ENCODE measurements at places on chromosomes 7 and 10. TPM values are rescaled to one million over a fixed set of nuclear protein-coding genes. Genes with fewer than 3 reads are reported as not detected.

GRCh38 chr10:81865581-81865980 lies 9.4 kb upstream of the NRG3 start:
- no peak for DNase-seq

DNA sequence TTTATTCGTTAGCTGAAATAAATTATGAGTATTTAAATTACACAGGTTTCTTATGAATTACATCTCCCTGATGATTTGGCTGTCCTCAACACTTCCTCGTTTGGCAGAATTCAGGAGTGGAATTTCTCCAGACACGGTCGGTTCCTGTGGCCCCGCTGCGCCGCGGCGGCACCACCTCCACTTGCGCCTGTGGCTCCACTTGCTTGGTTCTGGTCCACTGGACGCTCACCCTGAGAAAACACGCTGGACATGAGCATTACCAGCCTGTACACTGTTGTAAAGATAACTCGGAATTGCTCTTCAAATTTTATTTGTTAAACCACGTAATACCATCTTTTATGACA lies 85.3 kb downstream of the ZNF33B start:
- no peak for DNase-seq

DNA sequence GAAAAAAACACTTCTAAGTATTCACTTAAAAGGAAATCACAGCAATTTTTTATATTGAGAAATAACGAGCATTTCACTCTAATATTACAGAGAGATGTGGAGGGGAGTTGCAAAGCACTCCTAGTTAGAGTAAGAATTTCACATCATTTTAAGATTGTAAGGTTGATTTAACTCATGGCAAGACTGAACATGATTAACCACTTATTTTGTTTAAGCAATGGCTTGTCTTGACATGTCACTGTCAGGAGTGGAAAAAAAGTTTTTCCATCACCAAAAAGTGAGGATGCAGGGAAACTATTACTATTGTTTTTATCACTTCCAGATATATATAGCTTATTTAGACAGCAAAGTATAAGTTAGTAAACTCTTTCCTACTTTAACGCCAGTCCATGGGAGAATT lies 27.1 kb downstream of the CD36 start:
- DNase-seq = no peak

DNA sequence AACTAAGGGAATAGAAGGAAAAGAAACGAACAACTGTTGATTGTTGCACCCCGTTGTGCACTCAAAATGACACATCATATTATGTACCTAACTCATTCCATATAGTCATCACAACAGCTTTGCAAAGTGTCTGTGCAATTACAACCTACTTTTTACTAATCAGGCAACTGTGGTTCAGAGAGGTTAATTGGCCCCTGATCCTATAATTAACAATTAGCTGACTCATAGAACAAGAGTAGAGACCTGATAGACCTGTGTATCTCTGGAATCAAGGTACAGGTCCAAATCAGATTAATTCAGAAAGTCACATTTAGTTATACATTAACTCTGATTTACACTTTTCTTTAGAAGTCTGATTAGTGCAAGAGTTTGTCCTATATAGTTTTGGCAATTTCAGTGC lies 122.5 kb upstream of the CDK13 start:
- DNase-seq = no peak

The MOGAT3 gene
- 1.5 TPM for polyA plus RNA-seq

- peak; percentile 3 for DNase-seq
Measured at GRCh38 chr10:56116684-56117083, 244.4 kb downstream of the ZWINT start.

DNA sequence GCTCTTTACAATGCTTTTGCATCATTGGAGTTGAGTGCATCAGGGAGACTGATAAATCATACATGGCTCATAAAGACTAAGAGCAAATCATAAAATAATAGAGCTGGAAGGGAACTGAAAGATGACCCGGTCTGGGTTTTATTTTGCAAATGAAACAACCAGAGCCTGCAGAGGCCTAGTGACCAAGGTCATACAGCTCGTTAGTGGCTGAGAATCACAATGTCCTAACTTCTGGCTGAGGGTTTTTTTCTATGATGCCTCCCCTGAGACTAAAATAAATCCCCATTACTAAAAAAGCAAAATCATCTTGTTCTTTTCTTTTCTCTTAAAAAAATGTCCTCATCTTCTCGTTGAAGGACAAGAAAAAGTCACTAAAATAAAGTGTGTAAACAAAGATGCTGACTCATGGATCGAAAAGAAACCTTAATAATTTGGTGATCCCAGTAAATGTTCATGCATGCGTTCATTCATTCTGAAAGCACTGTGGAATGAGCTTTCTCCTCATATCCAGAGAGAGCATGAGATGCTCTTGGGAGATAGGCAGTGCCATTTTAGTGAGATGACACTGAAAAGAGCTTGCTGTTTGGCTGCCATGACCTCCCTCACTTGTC lies 107.8 kb upstream of the PHYHIPL start:
- no peak for DNase-seq

- no peak for DNase-seq
Measured at GRCh38 chr7:24422441-24423010, 138.5 kb downstream of the NPY start.

DNA sequence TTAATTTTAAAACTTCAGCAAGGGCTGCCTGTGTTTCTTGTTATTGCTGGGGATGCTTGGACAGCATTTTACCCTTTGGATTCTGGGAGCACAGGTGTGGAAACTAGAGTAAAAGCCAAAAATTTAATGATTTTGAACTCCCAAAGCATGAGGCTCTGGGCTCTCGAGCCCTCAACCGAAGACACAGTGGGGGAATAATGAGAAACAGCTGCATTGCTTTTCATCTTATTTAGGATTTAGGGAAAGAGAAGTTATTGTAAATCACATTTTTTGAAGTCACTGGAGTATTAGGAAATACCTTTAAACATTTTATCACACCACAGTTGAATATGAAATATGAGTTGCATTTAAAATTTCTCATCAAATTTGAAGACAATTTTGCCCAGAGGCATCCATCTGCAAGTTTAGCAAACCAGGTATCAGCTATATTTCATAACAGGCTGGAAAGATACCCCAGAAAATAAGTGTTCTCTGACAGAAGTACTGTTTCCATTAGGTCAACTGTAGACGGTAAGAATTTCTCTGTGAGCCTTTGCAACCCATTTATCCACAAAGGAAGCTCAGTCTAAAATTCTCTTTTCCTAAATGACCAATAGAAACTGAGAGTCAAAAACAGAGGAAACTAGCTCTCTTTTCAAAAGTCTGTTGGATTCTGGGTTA lies 290.6 kb upstream of the PHYHIPL start:
- no peak for DNase-seq

DNA sequence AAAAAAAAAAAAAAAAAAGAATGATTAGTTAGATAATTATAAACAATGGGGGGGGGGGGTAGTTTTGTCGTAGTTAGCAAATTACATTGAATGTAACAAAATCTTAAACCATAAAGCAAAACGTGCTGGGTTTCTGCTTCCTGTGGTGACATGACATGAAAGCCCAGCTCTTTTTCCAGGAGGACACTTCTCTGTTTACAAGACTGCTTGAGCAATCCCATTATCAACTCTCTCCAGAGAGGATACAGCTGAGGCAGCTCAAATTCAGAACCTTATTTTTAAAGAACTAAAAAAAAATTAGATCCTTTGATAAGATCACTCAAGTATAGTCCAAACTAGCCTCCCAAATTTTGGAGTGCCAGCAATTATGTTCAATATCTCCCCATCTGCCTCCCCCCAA lies 58.6 kb downstream of the ADRB1 start:
- DNase-seq = no peak

The DYNC1I1 gene
- 0.31 TPM for polyA plus RNA-seq

GRCh38 chr10:89652806-89653370 lies 7.8 kb upstream of the PANK1 start:
- DNase-seq = no peak

GRCh38 chr10:103676058-103676785 lies 179.2 kb downstream of the SH3PXD2A start:
- DNase-seq = no peak

- DNase-seq = no peak
Measured at GRCh38 chr7:134710511-134710853, 63.8 kb downstream of the BPGM start.

DNA sequence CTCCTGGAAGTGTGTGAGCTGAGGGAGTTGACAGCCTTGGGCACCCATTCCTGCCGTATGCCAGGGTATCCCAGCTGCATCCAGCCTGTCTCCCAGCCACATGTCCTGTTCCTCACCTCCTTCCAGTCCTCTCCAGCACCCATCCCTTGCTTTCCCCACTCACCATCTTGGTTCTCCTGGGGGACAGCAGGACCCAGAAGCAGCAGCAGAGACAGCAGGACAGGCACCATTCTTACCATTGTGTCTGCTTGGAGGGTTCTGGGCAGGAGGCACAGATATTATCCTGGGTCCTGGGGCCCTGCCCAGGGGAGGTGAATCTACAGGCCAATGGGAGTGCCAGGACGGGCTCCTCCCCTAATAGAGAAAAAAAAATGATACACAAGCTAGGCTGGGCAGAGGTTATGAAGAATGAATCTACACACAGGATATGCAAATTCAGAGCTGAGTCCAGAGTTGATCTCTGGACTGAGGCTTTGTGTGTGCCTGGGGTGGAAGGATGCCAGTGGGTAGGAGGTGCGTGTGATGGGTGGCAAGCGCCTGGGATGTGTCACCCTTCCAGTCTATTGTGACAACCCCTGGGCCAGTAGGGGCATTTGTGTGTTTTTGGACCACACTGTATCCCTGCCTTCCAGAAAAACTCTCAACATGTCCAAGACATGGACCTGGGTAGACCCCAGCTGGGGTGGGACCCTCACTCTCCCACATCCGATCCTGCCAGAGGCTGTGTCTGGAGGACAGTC lies at the start of gene AZGP1:
Gene AZGP1, minus strand, starts transcription at position 250 of the 740 bp plus-strand sequence. Its CDS starts 11 bp downstream, at position 239.
- DNase-seq = no peak

The C7orf57 gene
- polyA plus RNA-seq = 1.3 TPM

- DNase-seq = no peak
Measured at GRCh38 chr7:132750530-132751217, 174.4 kb upstream of the PLXNA4 start.

The OR2AE1 gene
- not detected for polyA plus RNA-seq

The LRRD1 gene
- 0.50 TPM for polyA plus RNA-seq

DNA sequence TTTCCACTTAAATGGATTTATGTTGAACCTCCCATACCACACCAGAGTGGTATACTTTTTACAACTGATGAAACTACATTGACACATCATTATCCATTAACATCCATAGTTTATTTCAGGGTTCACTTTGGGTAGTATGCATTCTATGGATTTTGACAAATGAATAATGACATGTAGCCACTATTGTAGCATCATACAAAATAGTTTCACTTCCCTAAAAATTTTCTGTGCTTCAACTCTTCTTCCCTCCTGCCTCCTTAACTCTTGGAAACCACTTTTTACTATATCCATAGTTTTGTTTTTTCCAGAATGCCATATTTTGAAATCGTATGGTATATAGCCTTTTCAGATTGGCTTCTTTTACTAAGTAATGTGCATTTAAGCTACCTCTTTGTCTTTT lies 199.5 kb upstream of the TMEM196 start:
- no peak for DNase-seq

GRCh38 chr10:90075995-90076394 lies 374.6 kb downstream of the KIF20B start:
- no peak for DNase-seq

GRCh38 chr10:109427411-109427810 lies 495.9 kb downstream of the XPNPEP1 start:
- no peak for DNase-seq

DNA sequence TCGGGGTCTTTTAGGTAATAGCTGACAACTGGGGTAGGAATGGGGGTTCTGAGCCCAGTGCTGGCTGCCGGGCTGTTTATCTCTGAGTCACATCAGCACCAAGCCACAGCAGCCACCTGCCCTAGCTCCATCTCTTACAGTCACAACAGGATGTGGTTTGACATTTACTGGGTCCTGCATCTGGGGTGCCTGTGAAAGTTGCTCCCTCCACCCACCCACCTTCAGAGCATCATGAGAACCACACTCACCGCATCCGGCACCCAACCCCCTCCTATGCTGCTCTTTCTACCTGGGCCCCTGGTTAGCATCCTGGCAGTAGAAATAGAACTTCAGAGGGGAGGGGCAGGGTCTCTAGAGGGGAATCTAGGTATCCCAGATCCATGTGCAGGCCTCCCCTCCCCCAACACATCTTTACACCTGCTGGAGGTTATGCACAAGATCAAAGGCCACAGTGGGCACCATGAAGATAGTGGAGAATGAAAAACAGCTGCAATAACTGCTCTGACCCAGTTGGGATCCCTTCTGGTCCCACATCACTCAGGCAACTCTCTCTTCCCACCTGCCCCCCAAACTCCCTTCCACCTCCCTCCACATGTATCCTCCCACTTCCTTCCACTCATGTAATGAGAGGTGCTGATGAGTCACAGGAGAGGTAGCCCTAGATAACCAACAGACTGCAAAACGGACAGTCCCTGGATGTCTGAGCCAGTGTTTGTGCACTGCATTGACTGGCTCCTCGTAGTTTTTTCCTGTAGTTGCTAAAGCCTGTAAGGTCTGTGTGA lies 38.2 kb downstream of the PRSS2 start:
- no peak for DNase-seq

DNA sequence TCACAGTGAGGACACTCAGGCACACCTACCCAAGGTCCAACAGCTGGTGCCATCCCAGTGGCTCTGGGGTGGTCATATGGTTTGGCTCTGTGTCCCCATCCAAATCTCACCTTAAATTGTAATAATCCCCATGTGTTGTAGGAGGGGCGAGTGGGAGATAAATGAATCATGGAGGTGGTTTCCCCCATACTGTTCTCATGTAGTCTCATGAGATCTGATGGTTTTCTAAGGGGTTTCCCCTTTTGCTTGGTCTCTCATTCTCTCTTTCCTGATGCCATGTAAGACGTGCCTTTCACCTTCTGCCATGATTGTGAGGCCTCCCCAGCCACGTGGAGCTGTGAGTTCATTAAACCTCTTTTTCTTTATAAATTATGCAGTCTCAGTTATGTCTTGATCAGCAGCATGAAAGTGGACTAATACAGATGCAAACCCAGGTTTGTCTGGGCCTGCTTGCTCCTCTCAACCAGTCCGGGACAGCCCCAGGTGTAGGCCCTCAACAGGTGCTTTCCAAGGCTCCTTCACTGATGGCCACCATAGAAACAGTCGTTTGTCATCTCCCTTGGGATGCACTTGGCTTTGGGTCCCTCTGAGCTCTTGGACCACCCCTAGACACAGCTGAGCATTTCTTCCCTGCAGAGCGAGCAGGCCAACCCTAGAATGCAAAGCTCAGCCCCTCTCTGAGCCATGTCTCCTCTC lies 101.3 kb upstream of the CTBP2 start:
- DNase-seq = no peak

DNA sequence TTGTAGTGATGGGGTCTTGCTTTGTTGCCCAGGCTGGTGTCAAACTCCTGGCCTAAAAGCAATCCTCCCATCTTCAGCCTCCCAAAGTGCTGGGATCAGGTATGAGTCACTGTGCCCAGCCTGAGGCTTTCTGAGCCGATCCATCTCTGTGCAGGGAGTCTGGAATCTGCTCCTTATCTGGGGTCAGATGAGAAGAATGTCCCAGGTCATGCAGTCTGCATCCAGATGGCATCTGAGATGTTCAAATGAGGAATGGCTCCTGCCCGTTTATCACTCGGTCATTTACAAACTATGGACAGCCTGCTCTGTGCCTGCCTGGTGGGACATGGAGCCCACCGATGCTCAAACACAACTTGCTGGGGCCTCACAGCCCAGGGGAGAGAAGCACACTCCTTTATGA lies 11.1 kb upstream of the SLC18A3 start:
- no peak for DNase-seq

The RPP30 gene
- 66.2 TPM for polyA plus RNA-seq
